ENCODE measurements at places on chromosomes 2 and 18. TPM values are rescaled to one million over a fixed set of nuclear protein-coding genes. Genes with fewer than 3 reads are reported as not detected.

Gene BCL11A
- total RNA-seq, result 1.5 TPM

Gene LRATD1
- 5.1 TPM for total RNA-seq

Gene SGPP2
- under 0.01 TPM for total RNA-seq

Gene EGR4
- total RNA-seq, result not detected

Gene UGT1A6
- total RNA-seq, result not detected

Gene ASPRV1
- total RNA-seq, result 8.1 TPM

Gene ZNF142
- total RNA-seq, result 19.2 TPM

Gene SAG
- 0.07 TPM for total RNA-seq

Gene ZNF516
- total RNA-seq, result 77.6 TPM

Gene ANTXR1
- 122 TPM for total RNA-seq

Gene FSHR
- total RNA-seq, result not detected

Gene DIPK1C
- total RNA-seq, result not detected

Gene IDH1
- total RNA-seq, result 105 TPM

Gene RTP5
- total RNA-seq, result not detected

Gene PROC
- not detected for total RNA-seq

Gene GKN2
- not detected for total RNA-seq

Gene GALR1
- total RNA-seq, result 0.21 TPM

Gene TMEM17
- total RNA-seq, result 3.1 TPM

Gene TEKT4
- not detected for total RNA-seq

Gene DUSP2
- total RNA-seq, result 9.8 TPM

Gene ANKAR
- 2.6 TPM for total RNA-seq

Gene SLC19A3
- total RNA-seq, result 4.8 TPM

Gene RRM2
- total RNA-seq, result 27.2 TPM

Gene XPO1
- 429 TPM for total RNA-seq

Gene FBLN7
- total RNA-seq, result 6.1 TPM

Gene SYT4
- total RNA-seq, result 1.9 TPM

Measured in uterus (tissue), 4 donors.